Muscle of leg (tissue), 16 donors: ENCODE measurements at places on chromosomes 6 and 20.

GRCh38 chr6:163577404-163577803, 162.9 kb downstream of the QKI start:
- H3K27ac ChIP-seq: no peak overlapping the region
- peaks cover 7% of the 10 kb centered on the region for H3K4me1 ChIP-seq
- H3K36me3 ChIP-seq: peaks cover 9% of the 10 kb centered on the region
- no peak for DNase-seq
- H3K27me3 ChIP-seq: no peaks in the 10 kb centered on the region

GRCh38 chr6:132569170-132569569, 952 bp upstream of the TAAR6 start:
- no peak overlapping the region for H3K27ac ChIP-seq
- H3K4me3 ChIP-seq: no peak overlapping the region
- H3K36me3 ChIP-seq: no peaks in the 10 kb centered on the region
- peaks cover 3% of the 10 kb centered on the region for H3K27me3 ChIP-seq
- DNase-seq: no peak
- H3K4me1 ChIP-seq: no peaks in the 10 kb centered on the region

DNA sequence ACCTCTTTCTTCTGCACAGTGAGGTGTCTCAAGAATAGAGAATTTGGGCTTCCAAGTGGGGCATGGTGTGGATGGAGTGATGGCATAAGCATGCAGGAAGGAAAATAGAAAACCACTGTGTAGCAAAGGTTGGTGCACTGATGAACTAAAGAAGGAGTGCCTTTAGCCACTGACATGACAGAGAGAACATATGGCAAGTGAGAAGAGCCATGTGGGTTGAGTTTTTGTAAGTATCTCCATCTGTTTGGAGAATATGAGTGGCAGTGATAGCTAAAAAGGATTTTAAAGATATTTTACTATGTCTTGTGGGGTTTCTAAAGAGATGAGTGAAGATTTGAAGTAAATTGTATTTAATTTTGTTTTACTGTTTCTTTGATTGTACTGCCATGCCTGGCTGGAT, 160.5 kb upstream of the GRIK2 start:
- no peak overlapping the region for H3K27ac ChIP-seq
- no peak overlapping the region for H3K4me3 ChIP-seq
- H3K4me1 ChIP-seq: no peaks in the 10 kb centered on the region
- H3K36me3 ChIP-seq: no peaks in the 10 kb centered on the region
- no peaks in the 10 kb centered on the region for H3K27me3 ChIP-seq

DNA sequence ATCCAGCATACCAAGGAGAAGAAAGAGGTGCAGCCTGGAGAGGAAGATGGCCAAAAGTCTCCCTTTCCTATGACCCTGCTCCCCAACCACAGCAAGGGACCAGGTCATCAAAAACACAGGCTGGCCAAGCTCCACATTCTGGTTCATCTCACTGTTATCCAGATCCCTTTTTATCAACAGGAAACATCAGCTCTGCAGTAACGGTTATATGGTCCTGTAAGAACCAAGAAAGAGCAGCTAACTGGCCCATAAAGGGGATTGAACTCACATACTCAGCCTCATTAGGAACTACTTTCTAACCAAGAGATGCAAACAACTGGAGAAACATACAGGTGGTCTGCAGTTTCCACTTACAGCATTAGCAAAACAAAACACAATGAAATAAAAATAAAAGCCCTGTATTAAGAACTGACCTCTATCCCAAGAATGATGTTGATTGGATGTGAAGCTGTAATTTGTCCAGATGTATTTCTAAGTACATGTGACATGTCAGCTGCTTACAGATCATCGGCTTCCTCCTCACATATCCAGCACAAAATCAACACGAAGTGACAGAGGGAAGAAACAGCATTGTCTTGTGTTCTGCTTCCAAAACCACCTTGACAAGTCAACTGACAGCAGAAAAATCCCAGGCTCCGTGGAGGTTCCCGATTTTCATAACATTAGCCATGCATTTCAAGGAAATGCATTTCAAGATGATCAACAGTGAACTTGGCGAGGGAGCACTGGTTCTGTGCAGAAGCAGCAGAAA, 557.2 kb upstream of the AGPAT4 start:
- H3K4me3 ChIP-seq: no peak overlapping the region
- DNase-seq: no peak
- H3K27me3 ChIP-seq: no peaks in the 10 kb centered on the region
- H3K27ac ChIP-seq: no peak overlapping the region
- peaks cover 10% of the 10 kb centered on the region for H3K4me1 ChIP-seq

DNA sequence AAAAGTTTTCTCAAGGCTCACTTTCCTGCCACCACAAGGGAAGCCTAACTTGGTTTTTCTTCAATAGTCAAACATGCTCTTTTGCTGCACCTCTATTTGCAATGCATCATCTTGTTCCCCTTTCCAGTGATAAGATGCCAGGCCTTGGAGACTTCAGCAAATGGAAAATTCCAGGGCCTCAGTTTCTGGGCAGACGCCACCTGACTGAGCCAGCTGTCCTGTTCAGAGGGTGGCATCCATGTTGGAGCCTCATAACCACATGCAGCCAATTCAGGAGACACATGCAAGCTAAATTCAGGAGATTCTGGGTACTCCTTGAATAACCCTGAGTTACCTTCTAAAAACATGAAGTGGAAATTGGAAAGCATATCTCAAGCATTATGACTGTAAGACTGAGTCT, 285.6 kb upstream of the RNF24 start:
- peaks cover 11% of the 10 kb centered on the region for H3K4me1 ChIP-seq
- H3K4me3 ChIP-seq: no peak overlapping the region
- DNase-seq: no peak
- H3K27me3 ChIP-seq: peaks cover 6% of the 10 kb centered on the region
- H3K27ac ChIP-seq: no peak overlapping the region

DNA sequence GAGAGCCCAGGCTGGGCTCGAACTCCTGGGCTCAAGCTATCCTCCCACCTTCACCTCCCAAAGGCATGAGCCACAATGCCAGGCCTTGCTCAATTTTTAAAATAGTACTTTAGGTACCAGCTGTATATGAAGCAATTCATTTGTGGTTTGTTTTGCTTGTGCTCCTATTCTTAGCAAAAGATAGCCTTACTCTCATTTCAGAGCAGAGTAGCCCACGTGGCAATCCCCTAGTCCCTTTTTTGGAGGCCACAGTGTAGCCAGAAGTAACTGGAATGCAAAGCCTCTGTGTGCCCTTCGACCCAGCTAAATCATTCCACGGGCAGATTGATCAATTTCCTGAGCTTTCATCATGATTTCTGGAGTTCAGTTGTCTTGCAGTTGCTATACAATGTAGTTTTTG, 372.2 kb downstream of the NRN1 start:
- H3K4me3 ChIP-seq: no peak overlapping the region
- H3K36me3 ChIP-seq: no peaks in the 10 kb centered on the region
- no peak for DNase-seq
- peaks cover 3% of the 10 kb centered on the region for H3K4me1 ChIP-seq
- H3K27me3 ChIP-seq: no peaks in the 10 kb centered on the region

DNA sequence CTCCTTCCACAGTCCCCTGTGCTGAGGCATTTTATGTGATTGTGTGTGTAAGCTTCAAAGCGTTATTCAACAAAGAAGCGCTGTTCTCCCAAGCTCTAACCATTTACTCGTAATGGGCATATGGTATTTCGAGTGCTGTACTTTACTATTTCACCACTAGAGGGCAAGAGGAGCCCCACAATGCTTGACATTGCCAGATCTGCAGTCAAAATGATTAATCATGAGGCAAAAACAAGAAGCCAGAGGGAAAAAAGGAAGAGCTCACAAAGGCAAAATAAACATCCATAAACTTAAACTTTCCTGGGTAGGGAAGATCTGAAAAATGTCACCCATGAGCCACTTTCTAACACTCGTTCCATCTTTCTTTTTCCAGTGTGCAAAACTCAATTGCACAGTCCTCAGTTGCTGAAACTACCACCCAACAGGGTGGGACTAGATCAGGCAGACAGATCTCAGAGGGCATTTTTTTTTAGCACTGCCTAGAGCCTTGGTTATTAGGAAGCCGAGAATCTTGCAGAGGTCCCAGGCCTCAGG, 215.0 kb upstream of the PLCB4 start:
- peaks cover 7% of the 10 kb centered on the region for H3K4me1 ChIP-seq
- peak overlapping the region; percentile 72 for H3K27ac ChIP-seq
- peak; percentile 91 for DNase-seq

DNA sequence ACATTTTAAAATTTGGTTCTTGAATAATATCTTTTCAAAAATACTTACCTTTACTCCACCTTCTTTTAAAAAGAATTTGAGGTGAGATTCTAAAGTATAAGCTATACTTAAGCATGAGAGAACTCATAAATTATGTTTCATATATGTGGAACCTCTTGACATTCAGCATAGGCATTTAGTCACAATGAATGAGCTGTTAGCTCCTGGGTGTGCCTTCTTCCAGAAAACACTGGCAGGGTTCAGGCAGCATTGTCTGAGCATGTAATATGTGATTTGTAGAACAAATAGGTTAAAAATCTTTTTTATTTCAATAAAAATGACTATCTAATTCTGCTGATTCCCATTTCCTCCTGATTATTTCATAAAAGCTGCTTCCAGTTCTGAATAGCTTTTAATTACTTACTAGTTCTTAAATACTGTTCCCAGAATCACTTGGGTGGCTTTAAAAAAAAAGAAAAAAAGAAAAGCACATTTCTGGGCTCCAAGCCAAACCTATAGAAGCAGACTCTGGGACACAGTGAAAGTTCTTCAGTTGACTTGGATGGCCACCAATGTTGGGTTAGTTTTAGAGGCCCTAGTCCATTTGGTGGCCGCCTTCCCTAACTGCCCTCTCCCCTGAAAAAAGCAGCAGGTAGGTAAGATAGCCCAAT, 20.2 kb downstream of the RNF8 start:
- no peak overlapping the region for H3K27ac ChIP-seq
- H3K4me3 ChIP-seq: no peak overlapping the region
- peak; percentile 41 for DNase-seq
- no peaks in the 10 kb centered on the region for H3K27me3 ChIP-seq
- peaks cover 10% of the 10 kb centered on the region for H3K4me1 ChIP-seq

- H3K27ac ChIP-seq: no peak overlapping the region
- no peak overlapping the region for H3K4me3 ChIP-seq
- H3K4me1 ChIP-seq: no peaks in the 10 kb centered on the region
- H3K27me3 ChIP-seq: no peaks in the 10 kb centered on the region
Measured at GRCh38 chr6:127486934-127487333, 27.7 kb upstream of the KIAA0408 start.

GRCh38 chr6:162973151-162973872, 245.5 kb downstream of the PACRG start:
- H3K4me3 ChIP-seq: no peak overlapping the region
- no peaks in the 10 kb centered on the region for H3K27me3 ChIP-seq
- peaks cover 2% of the 10 kb centered on the region for H3K4me1 ChIP-seq
- peak; percentile 61 for DNase-seq
- no peaks in the 10 kb centered on the region for H3K36me3 ChIP-seq
